ENCODE measurements at places on chromosomes 2 and 18. TPM values are rescaled to one million over a fixed set of nuclear protein-coding genes. Genes with fewer than 3 reads are reported as not detected.

STPG4 gene
- 1.2 TPM for total RNA-seq

FOXI3 gene
- not detected for total RNA-seq

CHST9 gene
- not detected for total RNA-seq

CFC1 gene
- not detected for total RNA-seq

Data from myometrial cell (primary cell).